Adrenal gland (tissue), 19 donors: ENCODE measurements at places on chromosomes 5 and 9. TPM values are rescaled to one million over a fixed set of nuclear protein-coding genes. Genes with fewer than 3 reads are reported as not detected.

GRCh38 chr5:147200004-147200403, 34.8 kb upstream of the STK32A start:
- H3K36me3 ChIP-seq = no peaks in the 10 kb centered on the region
- H3K27ac ChIP-seq = no peak overlapping the region
- no peaks in the 10 kb centered on the region for H3K4me1 ChIP-seq
- H3K4me3 ChIP-seq = no peak overlapping the region
- DNase-seq = no peak
- no peaks in the 10 kb centered on the region for H3K27me3 ChIP-seq

GRCh38 chr9:134730761-134731496, 89.3 kb downstream of the COL5A1 start:
- H3K4me1 ChIP-seq = no peaks in the 10 kb centered on the region
- H3K27ac ChIP-seq = no peak overlapping the region
- no peaks in the 10 kb centered on the region for H3K27me3 ChIP-seq
- H3K36me3 ChIP-seq = no peaks in the 10 kb centered on the region

GRCh38 chr5:3854188-3854821, 258.7 kb downstream of the IRX1 start:
- H3K27me3 ChIP-seq = no peaks in the 10 kb centered on the region
- DNase-seq = no peak
- no peak overlapping the region for H3K4me3 ChIP-seq
- H3K27ac ChIP-seq = no peak overlapping the region
- H3K36me3 ChIP-seq = no peaks in the 10 kb centered on the region

DNA sequence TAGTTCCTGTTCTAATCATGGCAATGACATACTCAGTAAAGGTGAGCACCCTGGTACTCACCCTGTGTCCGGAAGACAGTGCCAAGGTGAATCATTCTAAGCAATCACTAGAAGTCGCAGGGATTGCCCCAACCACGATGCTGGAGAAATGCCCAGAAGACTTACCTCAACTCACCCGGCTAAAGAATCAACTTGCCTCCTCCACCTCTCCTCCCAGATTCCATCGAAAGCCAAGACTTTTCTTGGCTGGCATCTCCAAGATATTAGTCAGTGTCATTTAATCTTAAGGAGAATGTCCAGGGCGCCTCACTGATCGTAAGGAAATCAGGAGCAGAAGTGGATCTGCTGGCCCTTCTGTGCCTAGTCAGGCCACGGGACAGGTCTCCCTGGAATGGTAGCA, 204.9 kb downstream of the ERCC6L2 start:
- no peaks in the 10 kb centered on the region for H3K36me3 ChIP-seq
- no peaks in the 10 kb centered on the region for H3K27me3 ChIP-seq
- H3K4me3 ChIP-seq = no peak overlapping the region
- no peak for DNase-seq

DNA sequence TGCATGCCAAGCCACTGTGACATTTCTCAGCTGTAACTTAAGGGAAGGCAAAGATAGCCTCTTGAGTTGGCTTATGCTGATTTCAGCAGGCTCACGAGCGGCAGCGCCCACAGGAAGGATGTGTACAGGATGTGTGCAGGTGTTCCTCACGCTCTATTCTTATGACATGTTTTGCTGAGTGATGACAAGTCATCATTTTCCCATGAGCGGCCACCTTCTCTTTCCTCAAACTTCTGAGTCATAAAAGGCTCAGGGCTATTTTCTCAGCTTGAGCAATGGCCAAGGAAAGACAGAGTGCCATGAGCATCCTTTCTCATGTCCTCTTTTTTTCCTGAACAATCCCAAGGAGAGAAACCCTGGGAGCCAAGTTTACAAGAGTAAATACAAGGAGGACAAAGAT, 365.9 kb downstream of the PLK2 start:
- H3K4me1 ChIP-seq = no peaks in the 10 kb centered on the region
- no peak overlapping the region for H3K27ac ChIP-seq
- no peak for DNase-seq
- H3K4me3 ChIP-seq = no peak overlapping the region

DNA sequence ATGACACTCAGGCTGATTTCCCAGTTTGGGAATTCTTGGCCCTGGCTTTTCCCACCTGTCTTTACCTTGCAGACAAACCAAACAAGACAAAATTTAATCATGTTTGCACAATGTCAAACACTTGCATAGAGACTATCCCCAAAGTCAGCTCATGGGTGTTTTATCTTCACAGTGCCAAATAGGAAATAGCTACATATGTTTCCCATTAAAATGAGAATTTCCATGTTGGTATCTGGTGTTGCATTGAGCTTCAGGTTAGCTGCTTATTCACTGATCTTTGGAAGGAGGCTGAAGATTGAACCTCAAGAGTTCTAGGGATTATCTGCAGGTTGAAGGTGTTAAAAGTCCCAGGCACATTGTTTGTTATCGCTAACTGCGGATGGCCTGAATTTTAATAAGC, 19.5 kb downstream of the MAP1B start:
- no peak overlapping the region for H3K27ac ChIP-seq
- H3K4me1 ChIP-seq = peaks cover 27% of the 10 kb centered on the region
- no peak for DNase-seq
- H3K4me3 ChIP-seq = no peak overlapping the region
- no peaks in the 10 kb centered on the region for H3K36me3 ChIP-seq
- H3K27me3 ChIP-seq = no peaks in the 10 kb centered on the region

GRCh38 chr5:145244251-145244650, 590.9 kb downstream of the PRELID2 start:
- H3K27me3 ChIP-seq = no peaks in the 10 kb centered on the region
- H3K36me3 ChIP-seq = no peaks in the 10 kb centered on the region
- no peak overlapping the region for H3K4me3 ChIP-seq

DNA sequence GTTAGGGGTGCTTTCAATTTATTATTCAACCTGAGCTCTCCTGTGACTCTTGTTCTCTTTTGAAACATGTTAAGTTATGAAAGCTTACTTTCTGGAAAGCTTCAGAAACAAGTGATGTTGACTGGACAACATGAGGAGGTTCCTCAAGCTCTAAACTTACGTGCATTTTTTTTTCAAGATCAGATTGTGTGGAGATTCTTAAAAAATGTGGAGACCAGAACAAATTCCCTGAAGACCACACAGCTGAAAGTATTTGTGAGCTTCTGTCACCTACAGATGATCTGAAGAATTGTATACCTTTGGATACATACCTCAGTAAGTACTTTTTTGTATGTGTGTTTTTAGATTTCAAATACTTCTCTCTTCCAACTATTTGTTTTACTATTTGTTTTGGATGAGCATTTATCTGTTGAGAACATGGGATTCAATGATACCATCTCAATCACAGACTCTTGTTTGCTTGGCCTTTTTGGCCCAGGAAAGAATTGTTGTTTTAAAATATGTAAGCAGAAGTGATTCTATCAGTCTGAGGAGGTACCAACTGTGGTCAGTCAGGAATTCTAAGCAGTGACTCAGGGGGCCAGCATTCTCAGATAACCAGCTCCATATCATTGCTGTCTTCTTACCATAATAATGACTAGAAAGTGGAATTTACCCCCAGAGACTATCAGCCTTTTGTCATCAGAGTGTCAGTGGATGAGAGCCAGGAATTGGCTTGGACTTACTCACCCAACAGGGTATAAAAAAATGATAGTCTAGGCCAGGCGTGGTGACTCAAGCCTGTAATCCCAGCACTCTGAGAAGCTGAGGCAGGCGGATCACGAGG, 34.4 kb upstream of the GLIPR2 start:
- H3K27ac ChIP-seq = peak overlapping the region; percentile 50
- DNase-seq = peak; percentile 80
- H3K4me1 ChIP-seq = no peaks in the 10 kb centered on the region
- H3K36me3 ChIP-seq = no peaks in the 10 kb centered on the region
- H3K27me3 ChIP-seq = no peaks in the 10 kb centered on the region

DNA sequence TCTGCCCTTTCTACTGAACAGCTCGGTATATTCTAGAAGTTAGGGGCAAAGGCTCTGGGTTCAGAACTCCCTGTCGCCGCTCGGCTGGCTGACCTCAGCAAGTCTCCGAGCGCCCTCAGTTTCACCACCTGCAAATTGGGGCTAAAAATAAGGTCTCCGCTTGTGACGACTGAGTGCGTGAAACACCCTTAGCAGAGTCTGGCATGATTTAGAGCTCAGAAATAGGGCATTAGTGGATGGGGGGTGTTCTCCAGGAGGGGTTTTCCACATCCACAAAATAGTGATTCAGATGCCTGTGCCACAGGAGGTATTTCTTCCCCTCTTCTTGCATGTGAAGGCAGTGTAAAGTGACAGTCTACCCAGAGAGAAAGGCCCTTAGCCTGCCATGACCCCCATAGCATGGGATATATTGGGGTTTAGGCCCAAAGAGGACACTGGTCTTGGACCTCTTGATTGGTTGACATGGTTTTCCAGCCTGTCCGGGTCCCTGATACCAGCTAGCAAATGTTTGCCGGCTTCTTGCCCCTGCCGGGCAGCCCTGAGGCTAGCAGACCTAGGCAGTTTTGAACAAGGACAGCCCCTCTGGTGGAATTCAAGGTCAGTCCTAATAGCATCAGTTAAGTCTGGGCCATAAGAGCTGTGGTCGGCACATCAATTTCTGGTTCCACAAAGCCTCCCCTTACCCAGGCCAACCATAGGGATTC, 1.4 kb downstream of the ERGIC1 start:
- H3K4me1 ChIP-seq = peaks cover 58% of the 10 kb centered on the region
- DNase-seq = no peak
- H3K27ac ChIP-seq = peak overlapping the region; percentile 92
- H3K27me3 ChIP-seq = no peaks in the 10 kb centered on the region

GRCh38 chr5:78234804-78235203, 59.7 kb downstream of the AP3B1 start:
- DNase-seq = no peak
- H3K27me3 ChIP-seq = no peaks in the 10 kb centered on the region
- no peaks in the 10 kb centered on the region for H3K36me3 ChIP-seq
- H3K4me1 ChIP-seq = peaks cover 8% of the 10 kb centered on the region
- no peak overlapping the region for H3K27ac ChIP-seq

DNA sequence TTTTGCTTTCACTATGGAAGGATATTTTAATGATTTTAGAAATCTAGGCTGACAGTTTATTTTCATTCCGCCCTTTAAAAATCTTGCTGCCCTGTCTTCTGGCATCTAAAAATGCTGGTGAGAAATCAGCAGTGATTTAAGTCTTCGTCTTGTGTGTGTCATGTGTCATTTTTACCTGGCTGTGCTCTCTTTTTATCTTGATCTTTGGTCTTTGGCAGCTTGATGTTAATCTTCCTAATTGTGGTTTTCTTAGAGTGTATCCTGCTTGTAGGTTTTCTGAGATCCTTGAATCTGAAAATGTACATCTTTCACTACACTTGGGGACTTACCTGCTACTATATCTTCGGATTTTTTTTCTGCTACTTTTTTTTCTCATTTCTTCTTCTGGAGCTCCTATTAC, 11.9 kb upstream of the LPCAT1 start:
- no peak overlapping the region for H3K4me3 ChIP-seq
- no peak for DNase-seq
- H3K27me3 ChIP-seq = no peaks in the 10 kb centered on the region
- H3K4me1 ChIP-seq = no peaks in the 10 kb centered on the region

DNA sequence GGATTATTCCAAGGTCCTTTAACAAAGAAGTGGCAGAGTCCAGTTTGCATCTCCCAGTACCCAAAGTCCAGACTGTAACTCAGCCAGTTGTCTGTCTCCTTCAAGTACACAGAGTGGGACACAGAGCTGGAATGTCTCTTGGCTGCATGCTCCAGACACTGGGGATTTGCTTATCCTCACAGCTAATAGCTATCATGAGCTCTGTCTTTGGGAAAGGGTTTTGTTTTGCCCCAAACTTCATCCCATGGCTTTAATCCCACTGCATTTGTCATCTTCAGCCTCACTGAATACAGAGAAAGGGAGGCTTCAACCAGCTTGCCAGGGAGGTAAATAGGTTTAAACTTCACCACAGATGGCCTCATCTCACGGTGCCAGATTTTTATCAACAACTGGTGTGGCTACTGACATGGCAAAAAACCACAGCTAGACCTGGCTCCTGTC, 412.2 kb upstream of the SLC24A2 start:
- no peaks in the 10 kb centered on the region for H3K36me3 ChIP-seq
- no peaks in the 10 kb centered on the region for H3K4me1 ChIP-seq
- no peak overlapping the region for H3K27ac ChIP-seq
- DNase-seq = no peak
- H3K4me3 ChIP-seq = no peak overlapping the region

GRCh38 chr9:126959336-126959735, 44.8 kb downstream of the RALGPS1 start:
- H3K4me1 ChIP-seq = peaks cover 5% of the 10 kb centered on the region
- no peak for DNase-seq
- H3K27me3 ChIP-seq = no peaks in the 10 kb centered on the region
- no peaks in the 10 kb centered on the region for H3K36me3 ChIP-seq
- H3K4me3 ChIP-seq = no peak overlapping the region

DNA sequence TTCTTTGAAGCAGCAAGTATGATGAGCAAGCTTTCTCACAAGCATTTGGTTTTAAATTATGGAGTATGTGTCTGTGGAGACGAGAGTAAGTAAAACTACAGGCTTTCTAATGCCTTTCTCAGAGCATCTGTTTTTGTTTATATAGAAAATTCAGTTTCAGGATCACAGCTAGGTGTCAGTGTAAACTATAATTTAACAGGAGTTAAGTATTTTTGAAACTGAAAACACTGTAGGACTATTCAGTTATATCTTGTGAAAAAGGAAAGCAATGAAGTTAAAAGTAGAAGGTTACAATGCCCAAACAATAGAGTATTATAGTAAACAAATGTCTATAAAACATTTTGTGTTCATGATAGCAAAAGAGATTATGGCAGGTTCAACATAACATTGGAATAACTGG, 88.6 kb downstream of the JAK2 start:
- no peaks in the 10 kb centered on the region for H3K27me3 ChIP-seq
- no peak overlapping the region for H3K4me3 ChIP-seq
- H3K36me3 ChIP-seq = peaks cover 30% of the 10 kb centered on the region

DNA sequence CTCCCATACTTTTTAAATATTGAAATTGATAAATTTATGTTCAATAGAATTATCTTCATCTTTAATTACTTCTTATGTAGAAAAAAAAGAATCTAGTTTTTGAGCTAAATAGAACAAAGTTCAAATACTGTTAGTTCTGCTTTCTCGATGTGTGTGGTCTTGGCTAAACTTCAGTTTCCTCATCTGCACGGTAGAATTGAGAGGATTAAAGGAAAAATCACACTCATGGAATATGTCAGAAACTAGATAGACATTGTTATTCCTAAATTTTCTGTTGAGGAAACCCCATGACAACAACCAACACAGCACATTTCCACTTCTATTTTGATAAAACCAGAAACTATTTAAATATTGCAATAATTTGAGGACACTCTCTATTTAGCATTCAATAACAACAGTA, 100.3 kb downstream of the MUSK start:
- H3K36me3 ChIP-seq = no peaks in the 10 kb centered on the region
- DNase-seq = no peak
- no peaks in the 10 kb centered on the region for H3K27me3 ChIP-seq
- peaks cover 4% of the 10 kb centered on the region for H3K4me1 ChIP-seq
- no peak overlapping the region for H3K27ac ChIP-seq
- H3K4me3 ChIP-seq = no peak overlapping the region

GRCh38 chr9:117574099-117574498, 130.1 kb upstream of the TLR4 start:
- no peaks in the 10 kb centered on the region for H3K4me1 ChIP-seq
- H3K4me3 ChIP-seq = no peak overlapping the region
- no peaks in the 10 kb centered on the region for H3K36me3 ChIP-seq
- H3K27ac ChIP-seq = no peak overlapping the region
- DNase-seq = no peak

KIF4B gene
- not detected for total RNA-seq

PPIC gene
- total RNA-seq = 20.3 TPM

ARSK gene
- total RNA-seq = 12.5 TPM

FAM120AOS gene
- 46.6 TPM for total RNA-seq

C9orf153 gene
- total RNA-seq = 0.65 TPM

FOXD1 gene
- 3.4 TPM for total RNA-seq

EGFL7 gene
- total RNA-seq = 32.4 TPM

GLDC gene
- total RNA-seq = 0.95 TPM

NSA2 gene
- total RNA-seq = 113 TPM

NTNG2 gene
- total RNA-seq = 9.2 TPM

INSL6 gene
- total RNA-seq = not detected

C9 gene
- total RNA-seq = 0.16 TPM

HK3 gene
- total RNA-seq = 2.8 TPM

CXCL14 gene
- total RNA-seq = 1.4 TPM
